ENCODE measurements at places on chromosomes 13 and 19.

- DNase-seq: no peak
Measured at GRCh38 chr19:54461613-54462012, 2.0 kb downstream of the LENG9 start.

DNA sequence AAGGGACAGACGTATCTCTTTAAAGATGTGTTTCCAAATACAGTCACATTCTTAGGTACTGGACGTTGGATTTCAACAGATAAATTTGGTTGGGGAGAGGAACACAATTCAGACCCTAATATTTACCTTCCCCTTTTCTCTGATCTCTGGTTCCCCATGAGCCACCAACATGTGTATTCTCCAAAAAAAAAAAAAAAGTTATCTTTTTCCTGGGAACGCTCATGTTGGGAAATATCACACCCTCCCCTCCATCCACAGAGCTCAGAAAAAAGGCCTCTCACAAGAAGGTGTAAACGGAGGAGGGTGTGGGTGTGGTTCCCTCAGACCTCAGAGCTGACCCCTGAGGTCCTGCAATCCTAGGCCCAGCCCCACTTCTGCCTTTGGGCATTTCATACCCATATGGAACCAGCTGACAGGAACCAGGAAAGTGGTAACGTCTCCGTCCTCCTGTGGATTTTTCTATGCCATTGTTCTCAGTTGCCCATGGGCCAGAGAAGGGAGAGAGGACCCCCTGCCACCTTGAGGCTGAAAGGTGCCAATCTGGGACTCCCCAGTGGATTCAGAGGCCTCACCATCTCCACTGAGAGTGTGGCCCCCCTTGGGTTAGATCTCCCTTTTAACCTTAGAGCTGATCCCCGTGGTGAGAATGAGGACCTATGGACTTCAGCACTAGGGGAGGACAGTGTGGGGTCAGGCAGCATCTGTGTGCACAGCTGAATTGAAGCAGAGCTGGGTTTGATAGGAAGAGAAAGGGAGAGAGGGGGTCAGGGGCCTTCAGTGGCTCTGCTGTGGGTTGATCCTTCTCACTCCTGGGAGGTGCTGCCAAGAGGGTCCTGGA, 8.4 kb upstream of the SIGLEC12 start:
- no peak for DNase-seq

DNA sequence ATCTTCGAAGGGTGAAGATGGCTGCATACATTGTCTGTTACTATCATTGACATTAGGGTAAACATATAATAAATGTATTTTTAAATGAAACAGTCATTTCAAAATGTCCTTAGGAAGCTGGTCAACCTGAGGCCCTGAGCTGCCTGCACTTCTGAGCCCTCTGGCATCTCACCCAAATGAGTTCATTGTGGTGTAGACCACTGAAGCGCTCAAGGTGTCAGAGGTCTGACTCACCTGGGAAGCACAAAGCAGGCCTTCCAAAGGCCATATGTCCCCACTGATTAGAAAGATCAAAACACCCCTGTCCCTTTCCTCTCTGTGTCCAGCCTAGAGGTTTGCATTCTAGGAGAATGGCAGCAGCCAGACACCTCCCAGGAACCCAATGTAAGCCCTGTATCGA, 59.6 kb downstream of the COL4A2 start:
- DNase-seq: no peak

DNA sequence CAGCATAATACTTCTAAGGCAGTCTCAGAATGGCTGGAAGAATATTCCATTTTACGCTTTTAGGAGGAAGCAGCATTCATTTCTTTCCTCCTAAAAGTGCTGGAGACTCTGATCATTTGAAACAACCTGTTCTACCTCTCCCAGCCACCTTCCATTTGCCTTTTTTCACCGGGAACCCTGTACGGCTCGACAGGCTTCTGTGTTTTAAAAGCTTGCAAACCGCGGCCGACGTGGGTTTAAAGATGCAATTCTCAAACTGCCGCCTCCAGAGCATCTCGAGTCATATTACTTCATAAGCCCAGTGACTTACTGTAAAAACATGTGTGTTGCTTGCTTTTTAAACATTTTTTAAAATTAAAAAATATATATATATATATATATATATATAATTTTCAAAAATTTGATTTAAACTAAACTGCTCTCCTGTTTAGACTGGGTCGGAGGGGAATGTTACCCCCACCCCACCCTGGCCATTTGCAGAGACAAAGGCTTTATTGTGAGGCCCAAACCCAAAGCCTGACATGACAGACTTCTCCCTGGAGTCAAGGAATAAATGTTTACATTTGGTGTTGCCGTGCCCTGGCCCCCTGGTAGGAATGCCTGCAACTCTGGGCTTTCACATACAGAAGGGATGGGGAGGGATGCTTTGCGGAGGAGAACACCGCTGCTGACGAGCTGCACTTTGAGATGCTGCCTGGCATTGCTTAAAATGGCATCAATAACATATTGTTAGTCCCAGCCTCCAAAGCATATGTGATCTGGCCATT, 30.4 kb downstream of the ZNF536 start:
- no peak for DNase-seq

DNA sequence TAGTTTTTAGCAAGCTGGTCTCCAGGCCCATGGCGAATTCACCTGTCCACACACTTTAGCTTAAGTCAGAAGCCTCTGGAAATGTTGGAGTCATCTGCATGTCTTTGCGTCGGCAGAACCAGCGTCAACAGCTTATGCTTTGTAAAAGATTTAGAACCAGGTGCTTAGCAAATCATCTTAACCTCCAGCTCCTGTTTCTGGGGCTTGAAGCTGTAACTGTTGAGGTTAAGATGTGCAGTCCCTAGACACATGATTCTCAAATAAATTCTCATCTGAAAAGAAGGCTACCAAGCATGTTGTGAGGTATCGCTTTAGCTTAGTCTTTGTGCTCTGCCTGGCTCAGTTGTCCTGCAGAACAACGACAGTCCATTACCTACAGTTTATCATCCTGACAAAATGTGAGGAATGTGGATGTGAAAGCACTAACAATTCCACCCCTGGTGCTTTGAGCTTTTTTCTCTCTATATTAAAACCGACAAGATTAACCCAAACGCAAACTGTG, 4.4 kb downstream of the EFNB2 start:
- DNase-seq: no peak

DNA sequence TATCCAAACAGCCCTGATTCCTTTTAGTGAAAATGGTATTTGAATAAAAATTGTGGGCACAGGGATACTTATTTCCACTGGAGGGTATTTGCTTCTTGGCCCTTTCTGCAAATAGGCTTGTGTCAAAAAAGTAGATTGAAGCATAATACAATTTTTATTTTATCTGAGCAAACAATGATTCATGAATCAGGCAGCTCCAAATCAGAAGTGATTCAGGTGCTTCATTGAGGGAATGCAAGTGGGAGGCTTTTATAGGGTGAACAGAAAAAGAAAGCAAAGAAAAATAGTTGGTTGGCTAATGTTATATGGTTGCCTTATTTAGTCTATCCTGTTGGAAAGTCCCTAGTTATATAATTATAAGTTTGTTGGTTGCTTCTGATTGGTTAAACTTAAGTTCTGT, 117.9 kb downstream of the ITGBL1 start:
- DNase-seq: no peak

DNA sequence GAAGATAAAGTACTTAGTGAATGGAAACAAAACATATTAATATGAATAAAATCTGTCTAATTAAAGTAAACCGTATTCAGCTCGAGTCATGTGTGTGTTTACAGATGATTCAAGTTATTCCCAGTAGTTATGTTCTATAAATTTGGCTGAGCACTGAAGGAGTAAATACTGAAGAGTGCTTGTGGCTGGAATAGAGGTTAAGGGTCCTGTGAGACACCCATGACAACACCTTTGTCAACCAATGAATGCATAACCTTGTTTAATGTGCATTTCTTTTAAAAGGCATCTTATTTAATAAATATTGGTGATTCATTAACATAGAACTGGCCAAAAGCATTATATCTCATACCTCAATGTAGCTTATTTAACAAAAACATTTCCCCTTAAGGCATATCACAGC, 577.8 kb upstream of the SLITRK5 start:
- no peak for DNase-seq

- DNase-seq: no peak
Measured at GRCh38 chr13:110430391-110431336, 123.6 kb downstream of the COL4A2 start.

DNA sequence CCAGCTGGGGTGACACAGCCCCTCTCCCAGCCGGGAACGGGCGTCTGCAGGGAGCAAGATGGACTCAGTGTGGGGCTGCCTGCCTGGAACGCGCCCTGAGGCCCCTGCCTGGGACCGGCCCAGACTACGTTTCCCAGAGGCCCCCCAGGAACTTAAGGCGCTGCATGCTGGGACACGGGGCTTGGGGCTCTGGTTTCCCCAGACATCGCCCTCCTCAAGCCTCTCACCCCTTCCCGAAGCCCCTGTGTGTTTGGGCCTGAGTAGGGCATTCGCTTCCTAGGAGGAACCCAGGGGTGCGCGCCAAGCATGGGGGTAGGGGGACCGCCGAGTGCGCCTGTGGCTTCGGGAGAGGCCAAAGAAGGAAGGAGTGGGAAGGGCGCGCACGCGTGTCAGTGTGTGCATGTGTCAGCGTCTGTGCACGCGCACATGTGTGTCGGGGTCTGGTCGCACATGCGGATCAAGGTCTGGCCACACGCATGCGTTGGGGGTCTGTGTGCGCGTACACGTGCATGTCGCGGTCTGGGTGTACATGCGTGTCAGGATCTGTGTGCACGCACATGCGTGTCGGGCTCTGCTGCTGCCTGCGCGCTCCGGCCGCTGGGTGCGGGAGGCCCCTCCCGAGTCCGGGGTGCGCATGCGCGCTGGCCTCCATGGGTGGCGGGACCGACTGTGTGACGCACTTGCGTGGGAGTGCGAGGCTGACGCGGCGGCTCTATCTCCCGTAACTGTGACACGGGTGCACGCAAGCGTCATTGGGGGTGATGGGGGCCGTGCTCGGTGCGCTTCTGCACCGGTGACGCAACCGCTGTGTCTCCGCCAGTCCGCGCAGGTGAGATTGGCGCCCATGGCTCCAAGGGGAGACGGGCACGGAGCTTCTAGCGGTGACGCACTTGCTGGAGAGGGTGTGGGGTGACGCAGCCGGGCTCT, 16.2 kb downstream of the ZNF331 start:
- peak; percentile 63 for DNase-seq
